ENCODE measurements at places on chromosomes 2 and 18. TPM values are rescaled to one million over a fixed set of nuclear protein-coding genes. Genes with fewer than 3 reads are reported as not detected.

The FNDC4 gene
- polyA plus RNA-seq = 9.9 TPM

DNA sequence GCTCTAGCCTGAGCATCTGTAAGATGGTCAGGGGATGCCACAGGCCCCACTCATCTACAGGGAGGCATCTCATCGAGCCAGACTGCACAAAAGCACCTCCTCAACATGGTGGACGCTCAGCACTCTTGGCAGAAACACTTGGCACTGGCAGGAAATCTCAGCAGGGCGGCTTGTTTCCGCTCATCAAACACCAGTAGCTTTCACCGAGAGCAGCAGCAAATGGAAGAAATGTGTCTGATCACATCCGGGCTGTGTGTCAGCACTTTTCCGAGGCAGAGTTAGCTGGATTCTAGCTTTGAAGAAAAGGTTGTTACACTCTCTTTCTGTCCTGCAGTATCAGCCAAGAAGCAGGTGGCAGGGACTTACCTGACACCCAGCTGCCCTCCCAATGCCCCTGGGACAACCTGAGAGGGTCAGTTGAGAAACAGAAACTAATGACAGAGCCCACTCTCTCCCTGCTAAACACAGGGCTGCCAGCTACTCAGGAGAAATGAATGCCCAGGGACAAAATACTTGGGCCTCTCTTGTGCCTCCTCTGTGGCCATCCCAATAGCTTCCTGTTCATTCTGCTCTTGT is 68.9 kb upstream of the FZD7 start:
- H3K36me3 ChIP-seq = no peaks in the 10 kb centered on the region
- H3K4me3 ChIP-seq = no peak overlapping the region
- H3K27me3 ChIP-seq = no peaks in the 10 kb centered on the region

DNA sequence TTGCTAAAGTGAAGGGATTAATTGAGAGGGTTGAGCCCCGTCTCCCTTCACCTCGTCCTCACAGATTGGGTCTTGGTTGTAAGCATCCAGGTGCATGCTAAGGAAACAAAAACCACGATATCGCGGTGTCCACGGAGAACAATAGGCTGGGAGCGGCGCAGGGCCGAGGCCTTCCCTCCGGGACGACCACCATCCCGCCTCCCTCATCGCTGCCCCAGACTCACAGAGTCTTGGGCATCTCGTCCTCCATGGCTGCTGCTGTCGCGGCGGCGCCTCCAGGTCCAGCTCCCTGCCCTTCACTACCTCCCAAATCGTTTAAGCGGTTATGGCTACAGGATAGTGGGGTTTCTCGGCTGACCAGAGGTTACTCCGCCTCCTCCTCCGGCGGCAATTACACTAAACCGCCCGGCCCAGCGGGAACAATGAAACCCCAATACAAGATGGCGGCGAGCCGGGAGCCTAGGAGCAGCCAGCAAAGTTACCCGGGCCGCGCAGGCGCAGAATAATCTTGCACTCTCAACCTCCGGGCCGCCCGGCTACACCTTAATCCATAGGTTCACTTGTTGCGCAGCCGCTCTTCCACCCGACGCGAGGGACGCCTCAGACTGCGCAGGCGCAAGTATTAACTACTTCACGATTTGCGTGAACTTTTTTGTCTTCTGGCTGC is at the start of gene TIA1:
Gene TIA1 (minus strand): TSS at position 448 of the 667 bp plus-strand sequence. CDS start 198 bp downstream, at position 250.
- no peaks in the 10 kb centered on the region for H3K36me3 ChIP-seq
- H3K4me1 ChIP-seq = peaks cover 7% of the 10 kb centered on the region
- H3K4me3 ChIP-seq = peak within 1 kb of the TSS; percentile 76
- peak; percentile 90 for DNase-seq
- no peaks in the 10 kb centered on the region for H3K27me3 ChIP-seq

The EIF2B4 gene
- polyA plus RNA-seq = 43.1 TPM

- H3K36me3 ChIP-seq = peaks cover 3% of the 10 kb centered on the region
- H3K27ac ChIP-seq = no peak overlapping the region
- DNase-seq = no peak
Observed at GRCh38 chr2:133635131-133635530, 66.9 kb upstream of the NCKAP5 start.

The ASIC4 gene
- polyA plus RNA-seq = not detected

The BOLL gene
- not detected for polyA plus RNA-seq

DNA sequence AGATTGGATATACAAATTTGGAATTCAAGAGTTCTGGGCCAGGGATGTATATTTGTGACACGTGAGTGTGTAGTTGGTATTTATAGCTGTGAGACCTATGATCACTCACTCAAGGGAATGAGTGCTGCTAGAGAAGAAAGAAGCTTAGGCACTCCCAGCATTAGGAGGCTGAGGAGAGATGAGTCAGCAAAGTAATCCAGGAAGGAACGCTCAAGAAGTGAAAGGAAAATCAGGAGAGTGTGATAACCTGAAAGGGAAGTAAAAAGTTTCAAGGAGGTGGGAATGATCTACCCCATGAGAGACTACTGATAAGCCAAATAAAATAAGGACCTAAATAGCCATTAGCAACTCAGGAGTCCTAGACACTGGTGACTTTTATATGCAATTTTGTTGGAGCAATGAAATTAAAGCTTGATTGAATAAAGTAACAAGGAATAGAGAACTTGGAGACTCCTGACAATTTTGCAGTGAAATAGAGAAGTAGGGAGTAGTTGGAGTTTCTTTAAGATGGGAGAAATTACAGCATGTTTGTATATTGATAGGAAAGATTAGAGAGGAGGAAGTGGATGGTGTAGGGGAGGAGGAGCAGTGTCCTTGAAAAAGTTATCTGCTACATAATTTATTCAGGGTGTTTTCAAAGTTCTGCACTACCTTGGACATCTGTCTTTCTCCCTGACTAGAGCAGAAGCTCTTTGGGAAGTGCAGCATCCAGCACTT is 89.9 kb downstream of the UBE2E3 start:
- no peaks in the 10 kb centered on the region for H3K36me3 ChIP-seq
- no peaks in the 10 kb centered on the region for H3K27me3 ChIP-seq
- peaks cover 35% of the 10 kb centered on the region for H3K4me1 ChIP-seq
- H3K27ac ChIP-seq = peak overlapping the region; percentile 23
- no peak for DNase-seq

- DNase-seq = no peak
- H3K27ac ChIP-seq = no peak overlapping the region
- no peak overlapping the region for H3K4me3 ChIP-seq
- no peaks in the 10 kb centered on the region for H3K27me3 ChIP-seq
- no peaks in the 10 kb centered on the region for H3K4me1 ChIP-seq
- no peaks in the 10 kb centered on the region for H3K36me3 ChIP-seq
Observed at GRCh38 chr2:134262684-134263083, 8.8 kb downstream of the MGAT5 start.

- no peaks in the 10 kb centered on the region for H3K36me3 ChIP-seq
- no peak overlapping the region for H3K27ac ChIP-seq
- no peaks in the 10 kb centered on the region for H3K27me3 ChIP-seq
- H3K4me3 ChIP-seq = no peak overlapping the region
- no peak for DNase-seq
Observed at GRCh38 chr2:102334486-102334885, 21.1 kb upstream of the IL18R1 start.

The ASTL gene
- polyA plus RNA-seq = not detected

The FHL2 gene
- polyA plus RNA-seq = 175 TPM

GRCh38 chr2:106012001-106012590 is 182.0 kb downstream of the UXS1 start:
- H3K4me1 ChIP-seq = no peaks in the 10 kb centered on the region
- no peak overlapping the region for H3K4me3 ChIP-seq
- no peaks in the 10 kb centered on the region for H3K36me3 ChIP-seq
- no peak for DNase-seq
- H3K27me3 ChIP-seq = no peaks in the 10 kb centered on the region
- no peak overlapping the region for H3K27ac ChIP-seq
